ENCODE measurements at places on chromosomes 1 and 21. TPM values are rescaled to one million over a fixed set of nuclear protein-coding genes. Genes with fewer than 3 reads are reported as not detected.

DNA sequence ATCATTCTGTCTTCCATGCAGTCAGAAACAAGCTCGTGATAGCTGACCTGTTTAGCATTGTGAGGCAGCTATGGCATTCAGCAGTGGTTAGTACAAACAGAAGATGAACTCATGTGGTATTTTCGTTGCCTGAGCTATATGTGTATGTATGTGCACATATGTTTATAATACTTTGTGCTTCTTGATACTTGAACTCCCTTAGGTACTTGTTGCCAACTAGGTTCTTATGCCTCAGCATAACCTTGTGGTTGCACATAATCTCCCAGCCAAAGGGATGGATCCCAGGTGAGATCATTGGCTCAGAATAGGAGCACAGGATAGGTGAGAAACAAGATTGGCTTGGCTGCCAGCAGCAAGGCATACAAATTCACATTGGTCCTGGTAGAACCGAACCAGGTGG, 86.1 kb downstream of the VPS26C start:
- DNase-seq, result no peak
- no peak overlapping the region for H3K4me3 ChIP-seq
- peaks cover 79% of the 10 kb centered on the region for H3K36me3 ChIP-seq
- H3K27me3 ChIP-seq, result no peaks in the 10 kb centered on the region
- peaks cover 9% of the 10 kb centered on the region for H3K4me1 ChIP-seq

GRCh38 chr21:46459024-46459355, 299 bp downstream of the DIP2A start:
- no peaks in the 10 kb centered on the region for H3K36me3 ChIP-seq
- peak overlapping the region; percentile 84 for H3K4me3 ChIP-seq
- H3K27me3 ChIP-seq, result no peaks in the 10 kb centered on the region
- H3K27ac ChIP-seq, result peak overlapping the region; percentile 32
- H3K4me1 ChIP-seq, result peaks cover 35% of the 10 kb centered on the region

- H3K4me3 ChIP-seq, result no peak overlapping the region
These were observed 337.0 kb upstream of the PTBP2 start for GRCh38 chr1:96384611-96385010.

GRCh38 chr1:180247061-180247460, 17.0 kb downstream of the LHX4 start:
- H3K4me3 ChIP-seq, result no peak overlapping the region
- H3K36me3 ChIP-seq, result no peaks in the 10 kb centered on the region
- no peaks in the 10 kb centered on the region for H3K4me1 ChIP-seq
- no peak overlapping the region for H3K27ac ChIP-seq
- peak; percentile 63 for DNase-seq
- peaks cover 12% of the 10 kb centered on the region for H3K27me3 ChIP-seq

- peak overlapping the region; percentile 89 for H3K4me3 ChIP-seq
- peak; percentile 92 for DNase-seq
- peaks cover 36% of the 10 kb centered on the region for H3K36me3 ChIP-seq
- peak overlapping the region; percentile 95 for H3K27ac ChIP-seq
- peaks cover 19% of the 10 kb centered on the region for H3K4me1 ChIP-seq
These were observed 1.9 kb downstream of the S100A11 start for GRCh38 chr1:152034654-152035538.

DNA sequence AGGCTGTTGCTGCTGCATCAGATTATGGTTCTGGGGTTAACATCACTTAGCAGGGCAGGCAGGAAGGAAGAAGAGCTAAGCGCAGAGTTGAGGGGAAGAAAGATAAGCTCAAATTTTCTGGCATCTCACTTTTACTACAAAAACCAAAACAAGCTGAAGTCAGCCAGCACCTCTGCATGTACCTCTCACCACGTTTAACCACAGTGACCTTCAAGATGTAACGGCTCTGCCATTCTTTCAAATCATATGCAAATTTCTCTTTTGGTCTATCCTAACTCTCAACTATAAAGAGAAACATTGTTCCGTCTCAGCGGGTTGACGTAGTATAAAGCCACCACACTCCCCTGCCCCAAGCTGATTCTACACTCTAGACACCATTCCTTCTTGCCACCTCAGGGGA, 154.4 kb downstream of the OMA1 start:
- no peaks in the 10 kb centered on the region for H3K27me3 ChIP-seq
- H3K4me1 ChIP-seq, result peaks cover 22% of the 10 kb centered on the region
- no peak for DNase-seq
- no peak overlapping the region for H3K4me3 ChIP-seq
- H3K27ac ChIP-seq, result no peak overlapping the region
- no peaks in the 10 kb centered on the region for H3K36me3 ChIP-seq

- DNase-seq, result peak; percentile 95
- no peaks in the 10 kb centered on the region for H3K4me1 ChIP-seq
- H3K36me3 ChIP-seq, result no peaks in the 10 kb centered on the region
- H3K27me3 ChIP-seq, result peaks cover 39% of the 10 kb centered on the region
These were observed 602 bp upstream of the RIMKLA start for GRCh38 chr1:42379794-42380585.

DNA sequence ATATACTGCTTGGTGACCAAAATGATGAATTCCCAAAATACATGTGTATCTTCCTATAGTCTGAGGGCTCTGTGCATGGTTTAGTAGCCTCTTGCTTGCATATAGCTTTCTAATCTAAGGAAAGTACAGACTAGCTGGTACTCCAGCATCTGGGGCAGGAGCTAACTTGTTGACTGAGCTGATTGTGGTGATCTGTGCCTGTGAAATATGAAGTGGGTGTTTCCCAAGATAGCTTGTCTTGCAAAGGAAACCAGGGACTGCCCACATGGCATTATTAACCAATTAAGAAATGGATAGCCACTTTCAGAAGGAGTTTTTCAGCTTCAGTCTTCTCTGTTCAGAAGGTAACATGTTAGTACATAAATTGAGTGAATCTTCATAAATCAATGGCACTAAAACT, 219.8 kb downstream of the NEGR1 start:
- peaks cover 4% of the 10 kb centered on the region for H3K4me1 ChIP-seq
- no peak overlapping the region for H3K4me3 ChIP-seq
- H3K27me3 ChIP-seq, result no peaks in the 10 kb centered on the region
- H3K36me3 ChIP-seq, result no peaks in the 10 kb centered on the region

- H3K4me3 ChIP-seq, result no peak overlapping the region
- H3K4me1 ChIP-seq, result no peaks in the 10 kb centered on the region
- no peak overlapping the region for H3K27ac ChIP-seq
- DNase-seq, result no peak
- H3K27me3 ChIP-seq, result peaks cover 2% of the 10 kb centered on the region
These were observed 146.8 kb downstream of the CASZ1 start for GRCh38 chr1:10649517-10650201.

Gene COL9A2
- total RNA-seq, result 0.36 TPM

Gene REG4
- not detected for total RNA-seq

DNA sequence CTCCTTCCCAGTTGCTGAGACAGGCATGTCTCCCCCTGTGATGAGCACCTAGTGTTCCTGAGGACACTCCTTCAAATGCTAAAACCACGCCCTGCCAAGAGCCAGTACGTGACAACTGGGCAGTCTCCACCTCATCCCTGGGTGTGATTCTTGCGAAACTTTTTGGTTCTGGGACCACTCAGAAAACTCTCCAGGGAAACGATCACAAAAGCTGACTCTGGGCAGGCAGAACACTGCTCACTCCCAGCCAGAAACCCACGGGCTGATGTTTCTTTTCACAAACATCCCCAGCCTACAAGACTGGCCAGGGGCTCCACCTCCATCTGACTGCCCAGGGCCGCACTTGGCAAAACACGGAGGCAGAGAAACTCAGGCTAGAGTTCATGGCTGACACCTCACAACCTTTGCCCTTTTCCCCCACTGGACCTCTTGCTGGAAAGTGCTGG, 24.4 kb downstream of the DHRS3 start:
- DNase-seq, result peak; percentile 86
- H3K4me3 ChIP-seq, result no peak overlapping the region
- no peaks in the 10 kb centered on the region for H3K27me3 ChIP-seq
- peaks cover 46% of the 10 kb centered on the region for H3K4me1 ChIP-seq

GRCh38 chr1:10204003-10204642, 6.2 kb upstream of the KIF1B start:
- peaks cover under 1% of the 10 kb centered on the region for H3K4me1 ChIP-seq
- H3K4me3 ChIP-seq, result no peak overlapping the region
- no peak for DNase-seq
- peaks cover 9% of the 10 kb centered on the region for H3K27me3 ChIP-seq
- H3K27ac ChIP-seq, result no peak overlapping the region

- no peak for DNase-seq
- H3K36me3 ChIP-seq, result no peaks in the 10 kb centered on the region
- no peak overlapping the region for H3K4me3 ChIP-seq
- H3K27me3 ChIP-seq, result no peaks in the 10 kb centered on the region
- H3K27ac ChIP-seq, result no peak overlapping the region
These were observed 400.5 kb downstream of the KCNT2 start for GRCh38 chr1:196207612-196208217.

- peak; percentile 14 for DNase-seq
- H3K4me1 ChIP-seq, result peaks cover 10% of the 10 kb centered on the region
- no peak overlapping the region for H3K4me3 ChIP-seq
These were observed 2.0 kb upstream of the ANGEL2 start for GRCh38 chr1:213017447-213018273.

- no peak overlapping the region for H3K27ac ChIP-seq
- H3K36me3 ChIP-seq, result no peaks in the 10 kb centered on the region
- no peak overlapping the region for H3K4me3 ChIP-seq
- no peaks in the 10 kb centered on the region for H3K27me3 ChIP-seq
These were observed 131.5 kb upstream of the FGGY start for GRCh38 chr1:59165353-59165752.

GRCh38 chr1:184574588-184574987, 180.1 kb downstream of the EDEM3 start:
- no peak for DNase-seq
- H3K27ac ChIP-seq, result no peak overlapping the region
- no peaks in the 10 kb centered on the region for H3K27me3 ChIP-seq

- no peaks in the 10 kb centered on the region for H3K36me3 ChIP-seq
- no peaks in the 10 kb centered on the region for H3K27me3 ChIP-seq
- H3K27ac ChIP-seq, result no peak overlapping the region
These were observed 31.6 kb downstream of the LRP8 start for GRCh38 chr1:53296117-53296749.

GRCh38 chr21:24027396-24027795, 1579.9 kb downstream of the MRPL39 start:
- no peaks in the 10 kb centered on the region for H3K27me3 ChIP-seq
- no peak for DNase-seq
- H3K4me1 ChIP-seq, result no peaks in the 10 kb centered on the region
- H3K4me3 ChIP-seq, result no peak overlapping the region
- no peak overlapping the region for H3K27ac ChIP-seq

Gene EXTL1
- total RNA-seq, result 3.2 TPM

Gene RPTN
- total RNA-seq, result 0.36 TPM

- no peaks in the 10 kb centered on the region for H3K27me3 ChIP-seq
- no peaks in the 10 kb centered on the region for H3K36me3 ChIP-seq
- H3K27ac ChIP-seq, result peak overlapping the region; percentile 42
- peak; percentile 29 for DNase-seq
These were observed 94.4 kb upstream of the GREM2 start for GRCh38 chr1:240706150-240706935.

- DNase-seq, result no peak
- H3K4me1 ChIP-seq, result no peaks in the 10 kb centered on the region
- no peak overlapping the region for H3K4me3 ChIP-seq
- no peaks in the 10 kb centered on the region for H3K36me3 ChIP-seq
- no peak overlapping the region for H3K27ac ChIP-seq
These were observed 112.7 kb upstream of the BACE2 start for GRCh38 chr21:41055266-41055665.

DNA sequence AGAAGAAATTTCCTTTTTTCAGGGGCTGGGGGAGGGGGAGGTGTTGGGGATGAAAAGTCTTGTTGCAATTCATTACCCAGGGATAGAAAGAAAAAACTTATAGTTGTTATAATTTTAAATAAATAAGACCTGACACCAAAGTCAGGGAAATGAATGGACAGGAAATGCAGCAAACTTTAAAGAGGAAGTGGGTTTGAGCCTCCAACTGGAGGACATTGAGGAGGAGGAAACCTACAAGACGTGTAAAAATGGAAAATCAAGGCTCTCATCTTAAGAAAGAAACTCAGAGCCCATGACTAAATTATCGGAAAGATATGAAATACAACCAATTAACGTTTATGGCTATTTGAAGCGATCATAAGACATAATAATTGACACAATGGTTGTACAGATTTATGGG, 54.4 kb downstream of the NIBAN1 start:
- DNase-seq, result no peak
- H3K27ac ChIP-seq, result no peak overlapping the region
- H3K27me3 ChIP-seq, result no peaks in the 10 kb centered on the region
- no peaks in the 10 kb centered on the region for H3K4me1 ChIP-seq
- no peaks in the 10 kb centered on the region for H3K36me3 ChIP-seq

DNA sequence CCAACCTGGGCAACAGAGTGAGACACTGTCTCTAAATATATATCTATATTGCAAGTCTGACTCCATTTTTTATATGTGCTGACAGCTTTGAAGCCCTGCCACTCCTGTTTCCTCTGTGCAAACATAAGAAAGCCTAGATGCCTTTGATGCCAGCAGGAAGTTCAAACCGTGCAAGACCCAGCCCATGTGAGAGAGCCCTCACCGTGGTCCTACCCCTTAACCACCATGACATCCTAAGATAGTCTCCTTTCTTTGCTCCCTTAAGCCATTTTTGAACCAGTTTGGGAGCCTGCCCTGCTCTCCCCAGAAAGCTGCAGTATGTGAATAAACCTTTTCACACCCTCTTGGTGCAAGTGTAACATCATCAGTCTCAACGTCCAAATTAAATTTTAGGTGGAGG, 3.7 kb upstream of the DIPK1A start:
- H3K4me1 ChIP-seq, result peaks cover 9% of the 10 kb centered on the region
- DNase-seq, result no peak
- H3K27me3 ChIP-seq, result peaks cover 7% of the 10 kb centered on the region
- no peaks in the 10 kb centered on the region for H3K36me3 ChIP-seq
- H3K27ac ChIP-seq, result no peak overlapping the region

Gene TMEM240
- total RNA-seq, result 2.7 TPM

GRCh38 chr1:223222377-223222776, 79.3 kb upstream of the TLR5 start:
- H3K27ac ChIP-seq, result no peak overlapping the region
- no peak overlapping the region for H3K4me3 ChIP-seq
- no peaks in the 10 kb centered on the region for H3K4me1 ChIP-seq
- H3K36me3 ChIP-seq, result no peaks in the 10 kb centered on the region
- peaks cover 7% of the 10 kb centered on the region for H3K27me3 ChIP-seq

Gene TFAP2E
- 0.29 TPM for total RNA-seq

- no peak for DNase-seq
- H3K4me1 ChIP-seq, result no peaks in the 10 kb centered on the region
- H3K36me3 ChIP-seq, result peaks cover 8% of the 10 kb centered on the region
These were observed 69.3 kb upstream of the ANGPTL3 start for GRCh38 chr1:62528015-62528414.

DNA sequence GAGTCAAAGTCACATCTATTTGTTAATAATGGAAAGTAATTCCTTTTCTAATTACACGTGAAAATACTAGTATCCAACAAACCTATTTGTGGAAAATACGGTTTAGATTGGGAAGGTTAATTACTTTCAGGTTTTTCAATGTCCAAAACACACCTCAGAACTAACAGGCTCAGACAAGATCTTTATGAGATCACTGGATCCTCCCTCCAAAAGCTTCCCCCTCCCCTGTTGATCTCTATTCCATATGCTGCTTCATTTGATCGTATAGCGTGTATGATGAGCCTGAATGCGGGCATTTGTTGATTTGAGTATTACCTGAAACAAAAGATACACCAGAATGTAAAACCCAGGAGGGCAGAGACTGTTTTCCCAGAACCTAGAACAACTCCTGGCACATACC, 26.5 kb downstream of the ERG start:
- no peaks in the 10 kb centered on the region for H3K27me3 ChIP-seq
- H3K4me1 ChIP-seq, result no peaks in the 10 kb centered on the region
- H3K27ac ChIP-seq, result no peak overlapping the region

Gene ATF3
- 3.2 TPM for total RNA-seq
